ENCODE measurements at places on chromosomes 12 and 14.

DNA sequence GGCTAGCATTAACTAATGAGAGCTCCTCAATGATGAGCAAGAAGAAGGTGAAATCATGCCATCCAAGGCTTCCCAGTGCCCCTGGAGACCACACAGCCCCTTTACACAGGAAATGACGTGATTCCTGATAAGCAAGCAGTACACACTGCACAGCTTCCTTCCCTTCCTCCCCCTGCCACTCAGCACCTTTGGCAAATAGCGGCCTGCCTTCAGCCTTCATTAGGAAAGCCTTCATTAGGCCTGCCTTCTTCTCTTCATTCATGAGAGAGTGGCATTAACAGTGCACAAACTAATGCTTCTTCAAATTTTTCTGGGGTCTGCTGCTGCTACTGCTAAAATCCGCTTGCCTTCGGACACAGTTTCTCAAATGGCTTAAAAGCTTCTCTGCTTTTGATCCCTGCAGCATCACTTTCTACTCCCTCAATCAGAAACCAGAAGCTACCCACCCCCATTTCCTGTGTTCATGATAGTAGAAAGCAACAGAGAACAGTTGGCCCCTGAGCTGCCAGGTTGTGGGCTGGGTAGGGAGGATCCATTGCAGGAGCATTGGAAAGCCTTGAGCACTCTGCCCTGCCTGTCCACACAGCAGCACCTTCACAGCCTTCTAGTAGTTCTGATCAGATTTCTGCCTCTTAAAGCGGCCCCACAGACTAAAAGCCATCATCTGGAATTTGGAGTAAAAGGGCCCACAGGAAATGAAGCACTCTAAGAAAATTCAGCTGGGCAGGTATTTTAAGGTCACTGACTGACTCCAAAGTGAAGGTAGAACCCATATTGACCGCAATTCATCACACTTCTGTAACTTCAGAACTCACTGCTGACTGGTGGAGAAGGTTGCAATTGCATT lies 103.8 kb upstream of the ETV6 start:
- no peak for DNase-seq

DNA sequence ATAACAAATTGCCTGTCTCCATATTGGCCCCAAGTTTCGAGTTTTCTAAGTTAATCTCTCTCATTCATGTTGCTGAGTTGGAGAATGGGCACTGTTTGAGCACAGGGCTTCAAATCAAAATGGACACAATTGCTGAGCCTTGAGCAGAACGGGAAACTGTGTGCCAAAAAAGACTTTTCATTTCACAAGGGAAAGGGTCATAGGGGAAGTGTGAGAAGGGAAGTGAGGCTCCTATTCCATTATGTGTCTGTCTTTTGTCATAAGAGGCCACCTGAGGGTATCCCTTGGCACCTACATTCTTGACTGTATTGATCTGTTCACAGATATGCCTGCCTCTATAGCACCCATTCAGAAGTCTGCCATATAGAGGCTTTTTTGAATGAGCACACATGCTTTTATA lies 59.1 kb downstream of the TTLL5 start:
- no peak for DNase-seq

GRCh38 chr14:53519137-53519536 lies 366.0 kb upstream of the DDHD1 start:
- no peak for DNase-seq

- no peak for DNase-seq
Observed at GRCh38 chr12:52354200-52354599, 13.1 kb downstream of the KRT85 start.

- no peak for DNase-seq
Observed at GRCh38 chr12:26086936-26087335, 37.9 kb downstream of the BHLHE41 start.

DNA sequence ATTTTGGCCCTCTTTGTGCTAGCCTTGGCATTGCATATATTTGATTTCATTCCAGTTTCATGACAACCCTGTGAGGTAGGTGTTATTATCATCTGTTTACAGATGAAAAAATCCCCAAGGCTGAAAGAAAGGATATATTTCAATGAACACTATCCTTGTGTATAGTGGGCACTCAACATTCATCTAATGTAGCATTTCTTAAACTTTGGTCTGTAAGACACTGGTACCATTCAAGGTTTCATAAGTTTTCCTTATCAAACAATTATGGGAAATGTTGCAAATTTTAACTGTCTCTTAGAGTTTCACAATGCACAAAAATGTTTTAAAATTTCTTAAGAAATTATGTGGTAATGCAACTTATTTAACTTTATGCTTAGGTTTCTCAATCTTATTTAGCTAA lies 44.3 kb downstream of the ATP23 start:
- DNase-seq: no peak

GRCh38 chr14:87005280-87005679 lies 987.7 kb downstream of the GALC start:
- no peak for DNase-seq

GRCh38 chr12:15225136-15225862 lies 4.1 kb upstream of the RERG start:
- DNase-seq: no peak

DNA sequence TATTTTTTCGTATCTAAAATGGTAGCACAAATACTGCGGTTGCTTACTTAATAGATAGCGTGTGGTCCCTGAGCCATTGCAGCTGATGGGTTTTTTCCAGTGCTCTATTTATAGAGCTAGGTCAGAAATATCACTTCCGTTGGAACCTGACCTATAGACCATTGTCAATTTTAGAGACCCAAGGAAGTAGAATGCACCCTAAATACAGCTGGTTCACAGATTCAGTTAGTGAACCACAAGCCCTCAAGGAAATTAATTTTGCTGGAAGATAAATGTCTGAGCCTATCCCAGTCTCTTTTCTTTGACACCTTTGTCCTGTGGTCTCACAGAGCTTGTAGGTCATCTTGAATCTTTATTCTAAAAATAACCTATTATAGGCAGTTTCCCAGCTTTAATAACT lies 391.0 kb downstream of the ZFP36L1 start:
- DNase-seq: no peak

DNA sequence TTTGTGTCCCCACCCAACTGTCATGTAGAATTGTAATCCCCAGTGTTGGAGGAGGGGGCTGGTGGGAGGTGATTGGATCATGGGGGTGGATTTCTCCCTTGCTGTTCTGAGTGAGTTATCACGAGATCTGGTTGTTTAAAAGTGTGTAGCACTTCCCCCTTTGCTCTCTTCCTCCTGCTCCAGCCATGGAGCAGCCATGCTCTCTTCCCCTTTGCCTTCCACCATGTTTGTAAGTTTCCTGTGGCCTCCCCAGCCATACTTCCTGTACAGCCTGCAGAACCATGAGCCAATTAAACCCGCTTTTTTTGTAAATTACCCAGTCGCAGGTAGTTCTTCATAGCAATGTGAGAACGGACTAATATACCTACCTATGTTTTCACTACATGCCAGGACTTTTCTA lies 2.6 kb upstream of the POC1B start:
- DNase-seq: no peak

DNA sequence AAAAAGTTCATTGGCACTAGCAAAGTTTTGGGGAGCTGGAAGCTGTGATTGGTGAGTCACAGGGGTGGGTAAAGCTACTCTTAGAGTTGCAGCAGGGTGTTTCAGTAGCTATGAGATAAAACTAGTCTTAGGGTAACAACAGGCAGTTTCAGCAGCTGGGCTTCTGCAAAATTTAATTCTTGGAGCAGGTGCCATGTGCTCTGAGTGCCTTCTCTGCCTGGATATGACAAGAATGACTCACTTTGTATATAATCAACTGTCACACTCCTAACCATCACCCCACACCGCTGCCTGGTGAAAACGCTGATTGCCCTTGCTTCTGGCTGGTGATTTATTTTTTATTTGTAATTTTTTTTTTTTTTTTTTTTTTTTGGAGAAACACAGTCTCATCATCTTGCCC lies 10.5 kb upstream of the PLBD2 start:
- no peak for DNase-seq

DNA sequence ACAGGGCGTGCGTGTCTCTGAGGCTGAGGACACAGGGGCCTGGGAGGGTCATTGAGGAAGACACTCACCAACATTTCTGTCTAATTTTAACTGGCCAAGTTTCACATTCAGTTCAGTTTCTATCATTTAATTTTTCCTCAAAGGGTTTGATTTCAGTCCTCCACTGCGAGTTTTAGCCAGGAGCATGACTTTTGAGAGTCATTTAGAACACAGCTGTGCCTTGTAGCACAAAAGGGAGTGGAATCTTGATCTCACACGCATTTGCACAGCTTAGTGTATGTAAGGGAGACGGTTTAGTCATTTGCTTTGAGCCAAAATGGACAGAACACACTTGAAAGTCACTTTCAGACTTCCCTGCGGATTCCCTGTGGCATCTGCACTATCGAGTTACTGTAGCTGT lies 1090.8 kb downstream of the BCL11B start:
- DNase-seq: no peak
